H1 (cell line): ENCODE measurements at places on chromosomes 3 and 15. TPM values are rescaled to one million over a fixed set of nuclear protein-coding genes. Genes with fewer than 3 reads are reported as not detected.

DNA sequence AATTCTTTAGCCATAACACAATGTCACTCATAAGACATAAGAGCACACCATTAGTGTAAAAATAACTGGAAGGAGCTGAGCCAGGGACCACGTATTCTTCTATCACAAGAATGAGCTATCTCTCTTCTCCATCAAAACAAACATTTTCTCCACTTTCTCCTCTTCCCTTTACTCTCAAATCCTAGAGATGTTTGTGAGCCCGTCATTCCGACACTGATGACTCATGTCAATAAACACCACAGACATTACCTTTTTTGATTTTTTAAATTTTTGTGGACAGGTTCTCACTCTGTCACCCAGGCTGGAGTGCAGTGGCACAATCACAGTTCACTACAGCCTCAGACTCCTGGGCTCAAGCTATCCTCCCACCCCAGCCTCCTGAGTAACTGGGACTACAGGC, 86.6 kb downstream of the MEX3B start:
- DNase-seq, result no peak

DNA sequence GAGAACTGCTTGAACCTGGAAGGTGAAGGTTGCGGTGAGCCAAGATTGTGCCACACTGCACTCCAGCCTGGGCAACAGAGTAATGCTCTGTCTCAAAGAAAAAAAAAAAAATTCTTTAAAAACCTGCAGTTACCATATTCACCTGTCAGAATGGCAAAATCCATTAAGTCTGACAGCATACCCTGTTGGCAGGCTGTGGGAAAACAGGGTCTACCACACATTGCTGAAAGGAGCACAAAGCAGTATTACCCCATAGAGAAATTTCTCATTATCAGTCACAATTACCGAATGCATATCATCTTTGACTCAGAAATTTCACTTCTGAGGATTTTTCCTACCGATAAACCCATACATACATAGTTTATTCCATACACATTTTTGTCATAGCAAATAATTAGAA, 264.1 kb upstream of the SLCO3A1 start:
- DNase-seq, result no peak

GRCh38 chr3:23919628-23920027, 2.7 kb downstream of the RPL15 start:
- DNase-seq, result no peak

- DNase-seq, result no peak
Measured at GRCh38 chr3:172153335-172153861, 114.0 kb downstream of the FNDC3B start.

DNA sequence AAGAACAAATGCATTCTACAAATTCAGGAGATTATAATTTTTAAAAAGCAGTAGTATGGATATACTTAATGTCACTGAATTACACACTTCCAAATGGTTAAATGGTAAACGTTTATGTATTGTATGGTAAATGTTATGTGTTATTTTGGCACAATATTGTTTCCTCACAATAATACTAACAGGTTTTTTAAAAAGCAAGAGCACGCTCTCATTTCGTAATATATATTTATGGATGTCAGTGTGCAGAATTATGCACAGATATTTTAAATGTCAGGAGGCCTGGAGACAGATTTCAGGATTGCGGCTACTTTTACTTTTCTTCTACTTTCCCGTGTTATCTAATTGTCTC, 533 bp downstream of the ZNF445 start:
- DNase-seq, result no peak

DNA sequence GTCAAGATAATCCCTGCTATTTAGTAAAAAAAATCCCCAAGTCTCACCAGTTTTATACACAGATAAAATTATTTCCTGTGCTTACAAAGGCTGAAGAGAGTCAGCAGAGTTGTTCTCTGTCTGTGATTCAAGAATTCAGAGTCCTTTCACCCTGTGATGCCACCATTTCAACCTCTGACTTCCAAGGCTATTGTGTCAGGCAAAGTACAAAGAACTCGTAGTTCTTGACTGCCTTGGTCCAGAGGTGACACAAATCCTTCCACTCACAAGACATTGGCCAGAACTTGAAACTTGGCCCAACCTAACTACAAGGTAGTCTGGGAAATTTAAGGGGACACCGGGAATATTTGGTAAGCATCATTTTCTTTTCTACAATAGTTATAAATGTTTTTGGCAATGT, 34.9 kb upstream of the CMC1 start:
- no peak for DNase-seq

DNA sequence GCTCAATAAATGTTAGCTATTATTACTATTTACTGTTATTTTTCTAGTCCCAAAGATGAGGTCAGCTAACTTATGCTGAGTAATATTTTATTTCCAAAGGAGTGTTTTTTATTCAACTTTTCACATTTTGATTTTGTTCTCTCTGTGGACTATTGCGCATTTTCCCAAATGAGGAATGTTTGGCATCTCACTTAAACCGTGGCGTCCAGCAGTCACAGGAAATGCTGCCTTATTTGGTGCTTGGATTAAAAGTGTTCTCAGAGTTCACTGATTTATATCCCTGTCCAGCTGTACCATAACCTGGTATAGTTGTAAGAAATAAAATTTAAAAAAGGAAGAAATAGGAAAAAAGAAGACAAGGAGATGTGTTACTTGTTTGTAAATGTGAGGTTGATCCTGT, 166.8 kb downstream of the THSD4 start:
- DNase-seq, result no peak

- DNase-seq, result no peak
Measured at GRCh38 chr15:31062911-31063310, 38.6 kb downstream of the TRPM1 start.

CLSTN2 gene
- polyA plus RNA-seq, result 0.31 and 0.39 TPM in 2 replicates

TPRG1 gene
- polyA plus RNA-seq, result 0.11 and 0.47 TPM in 2 replicates

DNA sequence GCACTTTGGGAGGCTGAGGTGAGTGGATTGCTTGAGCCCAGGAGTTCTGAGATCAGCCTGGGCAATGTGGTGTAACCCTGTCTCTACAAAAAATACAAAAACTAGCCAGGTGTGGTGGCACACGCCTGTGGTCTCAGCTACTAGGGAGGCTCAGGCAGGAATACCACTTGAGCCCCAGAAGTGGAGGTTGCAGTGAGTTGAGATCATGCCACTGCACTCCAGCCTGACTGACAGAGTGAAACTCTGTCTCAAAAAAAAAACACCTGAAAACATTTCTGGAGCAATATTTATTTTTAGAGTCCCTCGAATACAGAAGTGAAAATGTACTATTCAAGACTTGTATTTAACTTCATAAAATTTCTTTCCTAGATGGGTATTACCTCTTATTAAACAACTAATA, 4.6 kb downstream of the SPCS1 start:
- DNase-seq, result no peak

DNA sequence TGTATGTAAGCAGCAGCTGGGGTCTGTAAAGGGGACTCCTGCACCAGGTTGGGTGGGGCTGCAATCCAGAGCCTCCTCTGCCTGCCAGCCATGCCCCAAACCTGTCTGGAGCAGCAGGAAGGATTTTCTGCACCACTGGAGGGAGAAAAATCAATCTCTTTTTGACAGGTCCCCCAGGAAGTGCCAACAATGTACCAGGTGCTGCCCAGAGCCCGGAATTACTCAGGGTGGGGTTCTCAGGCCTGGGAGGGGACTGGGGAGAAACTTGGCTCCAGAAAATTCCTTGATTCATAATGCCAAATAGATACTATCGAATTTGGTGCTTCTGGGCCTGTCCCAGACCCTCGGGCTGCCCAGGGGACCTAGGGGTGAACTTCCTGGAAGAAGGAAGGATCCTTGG, 52.6 kb downstream of the WNT7A start:
- no peak for DNase-seq

DNA sequence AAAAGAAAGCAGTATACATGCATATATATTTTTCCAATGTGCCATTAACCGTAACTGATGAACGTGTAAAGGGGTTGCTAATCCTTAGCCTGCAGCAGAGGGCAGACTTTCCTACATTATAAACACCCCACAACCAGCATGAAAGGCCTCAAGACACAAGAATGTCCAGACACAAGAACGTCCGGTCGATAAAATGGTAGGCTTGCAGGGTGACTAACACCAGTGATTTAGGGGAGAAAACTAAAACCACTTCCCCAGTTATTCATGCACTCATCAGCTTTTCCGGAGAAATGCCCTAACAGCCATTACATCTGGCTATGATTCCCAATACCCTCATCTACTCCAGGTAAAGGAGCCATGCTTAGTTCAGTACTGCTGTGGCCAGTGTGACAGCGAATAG, 57.4 kb downstream of the LRTM1 start:
- DNase-seq, result no peak

TGM4 gene
- polyA plus RNA-seq, result 0.02 TPM in 2 replicates

SAMMSON gene
- not detected in 2 replicates for polyA plus RNA-seq

DNA sequence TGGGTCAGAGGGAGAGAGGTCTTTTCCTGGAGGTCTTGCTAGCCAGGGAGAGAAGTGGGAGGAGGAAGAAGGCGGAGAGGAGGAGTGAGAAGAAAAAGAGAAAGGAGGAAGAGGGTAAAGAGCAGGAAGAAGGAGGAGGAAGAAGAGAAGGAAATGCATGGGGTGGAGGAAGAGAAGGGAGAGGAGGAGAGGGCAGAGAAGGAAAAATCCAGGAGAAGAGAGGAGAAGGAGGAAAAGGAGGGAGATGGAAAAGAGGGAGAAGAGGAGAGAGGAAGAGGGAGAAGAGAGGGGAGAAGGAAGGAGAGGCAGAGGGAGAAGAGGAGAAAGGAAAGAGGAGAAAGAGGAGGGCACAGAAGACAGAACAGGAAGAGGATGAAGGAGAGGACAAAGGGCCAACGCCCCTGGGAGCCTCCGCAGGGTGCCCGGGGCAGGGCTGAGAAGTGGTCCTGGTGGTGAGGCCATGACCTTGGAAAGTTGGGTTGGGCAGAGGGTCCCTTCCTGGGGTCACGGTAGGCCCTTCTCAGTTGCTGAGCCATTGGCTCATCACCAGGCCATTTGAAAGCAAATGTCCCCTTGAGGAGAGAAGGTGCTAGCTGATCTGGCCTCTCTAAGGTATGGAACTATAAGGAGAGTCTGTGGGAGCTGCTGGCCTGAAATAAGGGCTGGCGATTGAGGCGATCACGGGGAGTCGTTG, 1.2 kb upstream of the SEMA3F start:
- no peak for DNase-seq

ATP13A4 gene
- 0.06 and 0.12 TPM in 2 replicates for polyA plus RNA-seq

DNA sequence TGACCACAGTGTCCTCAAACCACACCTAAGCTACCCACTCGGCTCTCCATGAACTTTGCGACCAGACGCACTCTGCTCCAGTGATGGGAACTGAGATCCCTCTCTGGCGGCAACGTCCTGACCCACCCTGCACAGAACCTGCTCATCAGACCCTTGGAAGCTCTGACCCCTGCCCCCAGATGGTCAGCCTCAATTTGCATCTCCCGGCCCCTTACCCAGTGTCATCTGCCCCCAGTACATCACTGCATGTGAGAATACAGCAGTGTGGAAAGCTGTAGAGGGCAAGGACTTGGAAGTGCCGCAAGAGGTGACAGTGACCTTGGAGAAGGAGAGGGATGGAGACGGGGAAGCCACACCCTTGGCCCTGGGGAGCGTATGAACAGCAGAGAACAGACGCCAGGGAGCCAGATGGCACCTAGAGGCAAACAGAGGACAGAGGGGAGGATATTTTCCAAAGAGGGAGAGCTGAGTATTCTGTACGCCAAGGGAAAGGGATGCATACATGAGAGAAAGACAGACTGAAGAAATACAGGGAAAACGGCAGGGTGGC, 192.0 kb downstream of the XXYLT1 start:
- DNase-seq, result no peak

DGKG gene
- 0.13 and 0.48 TPM in 2 replicates for polyA plus RNA-seq

GRCh38 chr3:31851278-31851677, 129.8 kb downstream of the OSBPL10 start:
- DNase-seq, result no peak

SLCO2A1 gene
- polyA plus RNA-seq, result 2.3 and 4.1 TPM in 2 replicates

DNA sequence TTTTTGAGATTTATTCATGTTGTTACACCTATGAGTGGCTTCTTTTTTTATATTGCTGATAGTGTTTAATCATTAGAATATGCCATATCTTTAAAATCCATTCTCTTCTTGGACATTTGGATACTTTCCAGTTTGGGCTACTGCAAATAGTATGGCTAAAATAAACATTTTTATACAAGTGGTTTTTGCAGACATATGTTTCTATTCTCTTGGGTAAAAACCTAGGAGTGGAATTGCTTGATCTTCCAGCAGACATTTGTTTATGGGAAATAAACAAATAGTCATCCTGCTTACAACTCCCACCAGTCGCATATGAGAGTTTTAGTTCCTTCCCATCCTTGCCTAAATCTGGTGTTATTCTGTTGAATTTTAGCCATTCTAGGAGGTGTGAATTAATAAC, 193.1 kb downstream of the ALCAM start:
- no peak for DNase-seq

- DNase-seq, result no peak
Measured at GRCh38 chr3:11050666-11051323, 58.2 kb downstream of the SLC6A1 start.

CKMT1A gene
- polyA plus RNA-seq, result 38.9 and 44.8 TPM in 2 replicates

IL12A gene
- polyA plus RNA-seq, result 0.66 and 0.92 TPM in 2 replicates

GRCh38 chr15:92780843-92781242, 119.3 kb upstream of the CHD2 start:
- DNase-seq, result no peak

RTP2 gene
- not detected in 2 replicates for polyA plus RNA-seq

GRCh38 chr3:46913644-46914043, 36.1 kb downstream of the PTH1R start:
- no peak for DNase-seq
